ENCODE measurements at places on chromosomes 2 and 18.

DNA sequence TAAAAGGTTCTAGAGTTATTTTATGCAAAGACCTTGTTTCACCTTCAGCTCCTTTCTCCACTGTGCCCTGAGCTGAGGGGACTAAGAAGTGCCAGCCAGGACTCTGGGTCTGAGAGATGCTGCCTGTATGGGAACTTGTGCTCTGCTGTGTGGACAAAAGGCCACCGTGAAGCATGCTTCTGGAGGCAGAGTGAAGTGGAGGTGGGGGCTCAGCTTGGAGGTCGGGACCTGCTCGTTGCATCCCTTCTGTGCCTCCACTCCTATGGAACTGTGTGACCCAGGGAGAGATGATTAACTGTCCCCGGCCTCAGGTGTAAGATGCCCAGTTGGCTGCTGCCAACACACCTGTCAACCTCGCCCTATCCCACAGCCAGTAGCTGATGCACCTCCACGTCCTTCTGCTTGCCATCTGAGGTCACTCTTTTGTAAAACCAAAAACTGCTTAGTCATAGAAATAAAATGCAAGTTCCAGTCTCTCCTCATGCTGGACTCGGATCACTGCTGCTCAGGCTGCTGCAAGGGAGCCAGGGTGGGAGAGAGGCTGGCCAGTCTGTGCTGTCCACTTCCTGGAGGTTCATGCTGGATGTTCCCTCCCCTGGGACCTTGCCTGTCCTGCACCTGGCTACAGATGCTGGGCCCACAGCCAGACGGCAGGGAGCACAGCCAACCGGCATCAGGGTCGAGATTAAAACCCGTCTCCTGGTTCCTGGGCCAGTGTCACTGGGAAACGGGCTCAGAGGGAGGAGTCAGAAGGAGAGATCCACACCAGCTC lies 113.2 kb downstream of the ACKR3 start:
- DNase-seq, result no peak

DNA sequence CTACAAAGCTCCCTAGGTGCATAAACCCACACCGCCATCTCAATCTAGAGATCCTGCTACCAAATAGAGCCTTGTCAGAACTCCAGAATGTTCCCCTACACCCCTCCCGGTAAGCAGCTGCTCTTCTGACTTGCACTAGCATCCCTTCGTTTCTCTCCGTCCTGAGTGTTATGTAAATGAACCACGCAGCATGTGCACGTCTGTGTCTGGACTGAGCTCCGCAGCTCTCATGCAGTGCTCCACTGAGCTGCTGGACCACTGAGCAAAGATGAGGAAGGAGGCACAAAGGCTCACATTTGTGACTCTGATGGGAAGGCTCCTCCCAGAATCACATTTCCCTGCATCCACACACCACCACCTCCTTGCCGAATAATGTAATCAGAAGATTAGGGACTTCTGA lies 203.6 kb downstream of the MYT1L start:
- DNase-seq, result no peak

DNA sequence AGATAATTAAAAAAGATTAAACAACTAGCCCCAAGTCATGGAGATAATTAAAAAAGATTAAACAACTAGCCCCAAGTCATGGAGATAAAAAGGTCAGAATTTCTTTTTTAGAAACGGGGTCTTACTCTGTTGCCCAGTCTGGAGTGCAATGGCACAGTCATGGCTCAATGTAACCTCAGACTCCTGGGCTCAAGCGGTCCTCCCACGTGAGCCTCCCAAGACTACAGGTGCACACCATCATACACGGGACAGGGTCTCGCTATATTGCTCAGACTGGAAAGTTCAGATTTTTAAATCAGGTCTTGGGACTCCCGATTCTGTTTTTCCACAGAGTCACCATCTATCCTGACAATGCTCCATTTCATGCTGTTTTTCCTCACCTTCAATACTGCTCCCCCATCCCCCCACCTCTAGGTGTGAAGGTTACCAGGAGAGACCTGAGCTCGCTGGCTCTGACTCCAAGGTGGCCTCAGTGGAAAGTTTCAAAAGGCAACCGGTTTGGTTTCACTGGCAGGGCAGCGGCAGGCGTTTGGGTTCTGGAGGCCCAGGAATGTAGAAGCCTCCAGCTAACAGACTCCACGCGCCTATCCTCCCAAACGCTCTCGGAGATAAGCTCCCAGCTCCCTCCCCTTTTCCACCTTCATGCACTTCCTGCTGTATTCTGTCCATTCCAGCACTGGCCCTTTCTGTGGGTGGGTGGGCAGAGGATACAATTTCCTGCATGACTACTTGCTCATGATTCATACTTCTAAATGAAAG lies 2.9 kb upstream of the SEMA4C start:
- no peak for DNase-seq

- no peak for DNase-seq
Observed at GRCh38 chr18:6010284-6010683, 115.0 kb upstream of the TMEM200C start.

Data from activated CD4-positive, alpha-beta T cell treated with anti-CD3 and anti-CD28 coated beads for 24 hours (primary cell).